Activated CD8-positive, alpha-beta memory T cell treated with anti-CD3 and anti-CD28 coated beads for 36 hours (primary cell): ENCODE measurements at places on chromosomes 6 and 20. TPM values are rescaled to one million over a fixed set of nuclear protein-coding genes. Genes with fewer than 3 reads are reported as not detected.

The DDX43 gene
- total RNA-seq: 0.42 TPM

The TSPO2 gene
- not detected for total RNA-seq

The MICB gene
- 22.1 TPM for total RNA-seq

The TNFAIP3 gene
- total RNA-seq: 232 TPM

The TP53TG5 gene
- not detected for total RNA-seq

The EYA2 gene
- total RNA-seq: not detected

The LCA5 gene
- 0.08 TPM for total RNA-seq

The PRKN gene
- not detected for total RNA-seq

The TMEM74B gene
- 0.23 TPM for total RNA-seq

The MTG2 gene
- total RNA-seq: 45.0 TPM

The RTF2 gene
- total RNA-seq: 79.7 TPM

The HIVEP1 gene
- total RNA-seq: 32.1 TPM

The OLIG3 gene
- 0.17 TPM for total RNA-seq

The SLC35F1 gene
- not detected for total RNA-seq

The GRM4 gene
- total RNA-seq: 0.08 TPM

The ADGRF5 gene
- not detected for total RNA-seq

The NNAT gene
- total RNA-seq: 0.32 TPM

The MRAP2 gene
- not detected for total RNA-seq

The PDE10A gene
- not detected for total RNA-seq
